Stromal cell of bone marrow (primary cell): ENCODE measurements at places on chromosomes 3 and 15.
A peak's percentile ranks its signal among the peaks of the same experiment; 100 is the strongest.

GRCh38 chr3:56133423-56133822 is 334.8 kb downstream of the ERC2 start:
- DNase-seq = peak; percentile 56

DNA sequence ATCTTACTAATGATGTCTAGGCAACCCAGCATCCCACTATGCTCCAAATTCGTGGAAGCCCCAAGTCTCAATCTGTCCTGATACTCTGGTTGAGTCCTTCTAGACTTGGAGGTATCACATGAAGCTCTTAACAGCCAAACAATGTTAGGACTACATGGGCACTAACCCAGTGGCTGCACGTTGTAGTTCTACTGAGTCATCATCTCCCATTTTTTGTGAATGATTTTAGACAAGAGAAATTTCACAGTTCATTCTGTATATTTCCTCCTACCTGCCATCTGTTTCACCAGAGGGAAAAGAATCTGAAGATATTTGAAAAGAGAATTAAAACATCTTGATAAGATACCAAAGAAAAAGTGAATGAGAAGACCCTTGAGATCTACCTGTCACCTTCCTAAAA is 9.8 kb upstream of the WWTR1 start:
- DNase-seq = no peak

GRCh38 chr15:94416820-94417219 is 185.5 kb downstream of the MCTP2 start:
- DNase-seq = no peak

DNA sequence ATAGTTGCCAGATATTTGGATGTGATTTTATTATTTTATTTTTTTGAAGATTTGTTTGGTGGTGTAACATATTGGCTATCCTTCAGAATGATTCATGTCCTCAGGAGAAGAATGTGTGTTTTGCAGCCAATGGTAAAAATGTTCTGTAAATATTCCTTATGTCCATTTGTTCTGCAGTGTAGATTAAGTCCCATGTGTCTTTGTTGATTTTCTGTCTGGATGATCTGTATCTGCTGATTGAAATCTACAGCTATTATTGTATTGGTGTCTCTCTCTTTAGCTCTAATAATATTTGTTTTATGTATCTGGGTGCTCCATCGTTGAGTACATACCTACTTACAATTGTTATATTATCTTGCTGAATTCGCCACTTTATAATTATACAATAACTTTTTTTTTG is 1641.7 kb downstream of the OTOL1 start:
- no peak for DNase-seq

DNA sequence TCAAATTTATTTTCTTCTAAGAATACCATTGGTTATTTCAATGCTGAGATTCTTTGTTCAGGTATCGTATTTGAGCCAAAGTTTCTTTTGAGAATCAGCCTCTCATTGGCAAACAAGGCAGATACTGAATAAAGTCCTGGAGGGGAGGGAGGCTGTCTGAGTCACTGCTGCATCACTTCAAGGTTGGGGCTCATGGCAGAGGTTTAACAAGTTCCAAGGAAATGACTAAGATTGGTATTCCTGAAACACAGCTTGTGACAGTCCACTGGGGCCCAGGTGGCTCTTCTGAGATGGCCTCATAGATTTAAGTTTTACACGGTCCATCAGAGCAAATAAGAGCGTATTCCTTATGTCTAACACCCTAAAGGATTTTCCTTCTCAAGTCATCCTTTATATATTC is 213.8 kb upstream of the STAC start:
- DNase-seq = peak; percentile 48

- DNase-seq = no peak
Measured at GRCh38 chr15:70351391-70351790, 253.7 kb upstream of the TLE3 start.

DNA sequence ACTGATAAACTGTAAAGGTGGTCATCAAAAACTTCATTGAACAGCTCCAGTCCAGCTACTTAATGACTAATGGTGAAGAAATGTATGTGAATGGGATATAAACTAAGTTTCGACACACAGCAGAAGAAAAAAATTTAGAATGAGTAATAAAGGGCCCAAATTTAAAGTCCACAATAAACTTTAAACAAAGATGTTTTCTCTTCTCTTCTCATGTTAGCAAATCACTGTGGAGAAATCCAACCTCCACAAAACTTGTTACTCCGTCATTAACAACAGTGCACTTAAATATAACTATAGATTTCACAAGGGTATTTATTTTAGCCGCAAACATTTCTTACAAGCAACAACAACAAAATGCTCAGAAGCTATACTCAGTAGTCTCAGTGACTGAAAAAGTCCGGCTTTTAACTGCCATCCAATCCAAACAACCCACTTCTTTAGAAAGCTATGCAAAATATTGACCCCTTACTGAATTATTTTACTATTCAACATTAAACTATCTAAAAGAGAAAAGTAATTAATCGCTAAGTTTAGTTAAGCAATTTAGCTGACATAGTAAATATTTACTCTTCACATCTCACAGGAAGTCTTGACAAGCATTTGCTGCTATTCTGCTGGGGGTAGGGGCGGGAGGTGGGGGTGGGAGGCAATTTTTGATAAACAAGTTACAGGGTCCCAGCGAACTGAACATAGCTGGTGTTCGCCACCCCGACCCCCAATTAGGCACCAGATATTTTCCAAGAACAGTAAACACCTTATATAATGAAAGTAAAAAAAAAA is 2.4 kb downstream of the IGF2BP2 start:
- DNase-seq = no peak

DNA sequence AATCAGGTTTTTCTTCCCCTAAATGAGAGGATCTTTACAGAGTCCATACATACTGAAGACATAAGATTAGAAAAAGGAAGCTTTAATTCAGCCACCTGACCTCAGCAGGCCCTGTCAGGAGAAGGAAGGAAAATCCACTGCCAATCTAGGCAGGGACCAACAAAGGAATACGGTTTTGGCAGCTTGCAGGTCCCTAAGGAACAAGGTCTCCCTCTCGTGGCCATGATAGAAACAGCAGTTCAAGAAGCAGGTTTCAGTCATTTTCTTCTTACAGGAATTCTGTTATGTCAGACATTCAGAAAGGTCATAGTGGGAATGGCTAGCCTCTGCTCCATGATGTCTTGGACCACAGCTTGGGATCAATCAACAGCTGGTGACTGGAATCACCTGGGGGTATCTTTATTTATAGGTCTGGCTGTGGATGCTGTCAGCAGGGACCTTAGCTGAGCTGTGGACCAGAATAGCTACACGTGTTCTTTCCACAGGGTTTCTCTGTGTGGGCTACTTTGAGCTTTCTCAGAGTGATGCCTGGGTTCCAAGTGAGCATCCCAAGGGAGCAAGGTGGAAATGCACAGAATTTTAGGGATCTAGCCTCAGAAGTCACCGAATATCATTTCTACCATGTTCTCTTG is 9.4 kb upstream of the CMSS1 start:
- DNase-seq = peak; percentile 55

GRCh38 chr3:156460206-156460611 is 94.7 kb downstream of the SSR3 start:
- DNase-seq = no peak

DNA sequence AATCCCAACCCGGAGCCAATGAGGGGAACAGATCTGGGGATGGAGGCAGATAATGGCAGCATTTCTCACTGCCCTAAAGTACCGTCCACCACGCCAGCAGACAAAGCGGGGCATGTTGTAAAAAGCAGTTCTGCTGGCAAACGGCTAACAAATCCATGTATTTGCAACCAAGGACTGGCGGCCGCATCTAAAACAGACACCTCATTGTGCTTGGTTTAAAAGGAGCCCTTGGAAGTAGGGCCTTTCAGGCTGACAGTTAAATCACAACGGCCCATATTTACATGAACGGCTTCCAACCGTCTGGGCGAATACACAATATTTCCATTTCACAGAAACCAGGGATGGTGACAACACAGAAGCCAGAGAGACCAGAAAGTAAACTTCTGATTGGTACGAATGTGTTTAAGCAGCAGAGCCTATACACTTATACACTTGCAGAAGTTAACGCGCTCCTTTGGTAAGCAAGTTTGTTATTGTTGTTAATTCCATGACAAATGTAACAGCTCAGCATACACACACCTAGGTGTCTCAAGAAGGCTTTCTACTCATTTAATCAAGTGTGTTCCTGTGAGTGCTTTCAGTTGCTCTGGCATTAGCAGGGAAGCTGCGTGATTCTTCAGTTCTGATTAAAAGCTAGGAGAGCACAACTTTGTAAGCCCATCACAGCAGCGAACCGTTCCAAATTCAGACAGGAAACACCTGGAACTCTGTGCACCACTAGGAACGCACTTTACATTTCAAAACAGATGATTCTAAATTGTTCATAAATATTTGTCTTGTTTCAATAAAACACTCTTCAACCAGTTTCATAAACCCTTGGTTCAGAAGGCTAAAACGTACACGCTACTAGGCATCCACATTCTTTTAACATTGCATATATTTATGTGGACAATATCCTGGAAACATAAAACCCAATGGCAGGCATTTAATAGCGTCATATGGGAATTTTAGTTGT is 112.9 kb downstream of the PDZRN3 start:
- DNase-seq = no peak

GRCh38 chr15:58793862-58794261 is 22.8 kb downstream of the MINDY2 start:
- DNase-seq = no peak

DNA sequence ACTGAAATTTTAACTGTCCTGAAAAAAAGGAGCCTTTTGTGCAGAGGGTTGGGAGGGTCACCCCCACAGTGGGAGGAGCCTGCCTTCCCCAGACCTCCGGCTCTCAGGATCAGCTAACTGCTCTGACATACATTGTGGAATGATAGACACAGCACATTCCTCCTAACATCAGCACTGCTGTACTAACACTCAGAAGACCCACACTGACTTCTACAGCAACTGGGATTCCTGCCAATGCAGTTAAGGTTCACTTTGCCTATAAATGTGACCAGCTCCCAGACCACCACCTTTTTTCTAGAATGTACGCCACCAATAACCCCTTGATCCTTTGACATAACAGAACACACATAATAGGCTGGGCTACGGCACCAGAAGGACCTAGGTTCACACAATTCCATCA is 3.2 kb downstream of the CPEB1 start:
- DNase-seq = no peak

DNA sequence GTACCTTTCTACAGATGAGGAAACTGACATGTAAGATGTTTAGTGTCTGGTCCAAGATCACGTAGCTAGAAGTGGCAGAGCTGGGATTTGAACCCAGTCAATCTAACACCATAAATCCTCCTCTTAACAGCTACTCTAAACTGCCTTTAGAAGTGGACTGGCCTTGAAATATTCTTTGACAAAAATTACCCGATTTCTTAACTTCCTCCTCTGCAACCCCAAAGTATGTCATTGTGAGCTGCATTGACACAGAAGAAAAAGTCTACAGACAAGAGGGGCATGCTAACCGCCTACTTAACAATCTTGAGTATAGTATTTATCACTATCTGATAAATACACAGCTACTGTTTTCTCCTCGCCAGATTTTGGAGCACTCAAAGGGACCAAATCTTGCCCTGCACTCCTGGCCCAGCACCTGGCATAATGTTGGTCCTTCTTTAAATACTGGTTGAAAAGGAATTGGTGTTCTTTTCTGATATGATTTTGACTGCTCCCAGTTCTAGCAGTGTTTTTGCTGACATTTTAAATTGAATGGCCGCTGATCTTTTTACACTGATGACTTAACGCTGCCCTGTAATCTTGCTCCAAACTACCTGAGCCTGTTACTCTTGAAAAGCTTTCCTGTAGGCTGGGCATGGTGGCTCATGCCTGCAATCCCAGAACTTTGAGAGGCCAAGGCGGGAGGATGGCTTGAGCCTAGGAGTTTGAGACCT is 36.9 kb downstream of the ITPR1 start:
- DNase-seq = no peak

DNA sequence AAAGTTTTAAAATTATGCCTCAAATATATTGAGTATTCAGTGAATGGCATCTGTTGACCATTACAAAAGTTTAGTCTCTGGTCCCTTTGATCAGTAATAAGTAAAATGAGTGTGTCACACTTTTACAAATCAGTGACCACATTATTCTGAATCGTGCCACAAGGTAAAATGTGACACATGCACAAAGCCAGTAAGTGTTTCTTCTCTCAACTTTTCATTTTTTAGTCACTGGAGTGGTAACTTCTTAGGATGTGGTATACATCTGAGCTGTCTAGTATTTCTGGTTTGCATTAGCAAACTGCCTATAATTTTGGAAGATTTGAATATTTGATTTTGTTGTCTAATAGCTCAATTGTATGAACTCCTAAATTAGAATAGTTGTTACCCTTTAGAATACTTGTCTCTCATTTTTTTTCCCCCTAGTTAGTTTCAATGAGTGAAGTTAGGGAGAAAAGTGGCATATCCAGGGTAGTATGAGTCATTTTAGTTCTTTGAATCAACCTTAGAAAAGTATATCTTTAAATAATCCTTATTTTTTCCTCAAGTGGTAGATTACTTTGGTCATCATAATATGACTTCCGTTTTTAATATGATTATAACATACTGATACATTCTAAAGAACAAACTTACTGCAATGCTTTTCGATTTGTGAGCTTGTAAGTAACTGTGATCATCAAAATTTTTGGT is 18.1 kb downstream of the DNAJC13 start:
- DNase-seq = no peak
